NCI-H146 (cell line): ENCODE measurements at places on chromosomes 6 and 20.

DNA sequence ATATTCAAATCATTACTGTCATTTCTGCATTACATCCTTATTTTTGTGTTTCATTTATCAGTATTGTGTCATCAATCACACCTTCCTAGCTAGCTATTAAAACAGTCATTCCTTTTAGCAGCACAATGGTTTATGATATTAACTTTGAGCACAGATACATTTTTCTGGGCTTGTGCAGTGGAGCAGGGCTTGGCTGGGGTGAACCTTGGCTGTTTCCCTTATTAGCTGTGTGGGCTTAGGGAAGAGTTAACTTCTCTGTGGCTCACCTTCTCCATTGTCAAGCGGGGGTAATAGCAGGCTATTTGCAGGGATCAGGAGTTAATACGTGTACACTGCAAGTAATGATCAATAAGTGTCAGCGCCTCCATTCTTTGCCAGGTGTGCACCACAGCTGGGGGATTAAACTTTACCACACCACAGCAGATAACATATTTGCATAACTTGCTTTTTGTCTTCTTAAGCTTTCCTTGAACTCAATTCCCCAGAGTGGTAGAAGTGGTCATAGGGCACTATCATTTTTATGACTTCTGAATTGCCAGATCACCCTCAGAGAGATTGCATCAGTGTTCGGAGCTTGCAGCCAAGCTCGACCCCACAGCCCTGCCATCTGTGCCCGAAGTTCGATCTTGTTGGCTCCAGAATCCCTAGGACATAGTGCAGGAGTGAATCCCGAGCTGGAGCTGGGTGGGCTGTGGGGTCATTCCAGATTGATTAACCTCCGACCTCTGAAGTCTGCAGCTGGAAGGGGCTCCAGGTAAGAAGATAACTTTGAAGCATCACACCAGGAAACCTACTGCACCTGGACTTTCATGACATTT is 1.5 kb upstream of the PYGB start:
- no peak for DNase-seq

- DNase-seq: no peak
These were observed 50.9 kb downstream of the MAP7 start for GRCh38 chr6:136499370-136499769.

- no peak for DNase-seq
These were observed 68.4 kb downstream of the ATG5 start for GRCh38 chr6:106257195-106257594.

GRCh38 chr6:159615918-159616317 is 77.1 kb downstream of the SOD2 start:
- no peak for DNase-seq

DNA sequence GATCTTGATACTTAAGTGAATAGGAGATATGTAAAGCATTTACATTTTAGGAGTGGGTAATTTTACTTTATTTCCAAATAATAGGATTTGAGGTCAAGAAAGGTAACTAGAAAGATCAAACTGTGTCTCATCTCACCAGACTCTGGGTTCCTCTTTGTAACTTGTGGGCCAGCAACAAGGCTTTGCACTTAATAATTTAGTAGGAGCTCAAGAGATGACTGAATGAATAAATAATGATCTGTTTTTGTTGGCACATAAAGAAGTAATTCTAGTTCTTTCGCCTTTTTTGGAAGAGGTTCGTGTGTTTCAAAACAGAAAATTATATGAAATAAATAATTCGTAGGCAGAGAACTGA is 67.4 kb upstream of the FABP7 start:
- no peak for DNase-seq

DNA sequence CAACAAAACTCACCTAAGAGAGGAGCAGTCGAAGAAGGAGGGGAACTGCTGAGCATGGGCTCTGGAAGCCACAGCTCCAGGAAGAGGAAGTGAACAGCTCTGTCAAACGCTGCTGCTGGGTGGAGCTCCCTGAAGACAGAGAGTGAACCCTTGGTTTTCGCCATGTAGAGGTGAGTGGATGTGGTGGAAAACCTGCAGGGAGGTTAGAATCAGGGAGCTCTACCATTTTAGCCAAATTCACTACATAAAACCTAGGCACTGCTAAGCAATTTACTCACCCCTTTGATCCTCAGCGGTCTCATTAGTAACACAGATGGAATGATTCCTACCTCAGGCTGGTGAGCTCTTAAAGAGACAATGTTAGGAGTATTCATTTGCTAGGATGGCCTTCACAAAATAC is 19.4 kb upstream of the TFAP2A start:
- no peak for DNase-seq

DNA sequence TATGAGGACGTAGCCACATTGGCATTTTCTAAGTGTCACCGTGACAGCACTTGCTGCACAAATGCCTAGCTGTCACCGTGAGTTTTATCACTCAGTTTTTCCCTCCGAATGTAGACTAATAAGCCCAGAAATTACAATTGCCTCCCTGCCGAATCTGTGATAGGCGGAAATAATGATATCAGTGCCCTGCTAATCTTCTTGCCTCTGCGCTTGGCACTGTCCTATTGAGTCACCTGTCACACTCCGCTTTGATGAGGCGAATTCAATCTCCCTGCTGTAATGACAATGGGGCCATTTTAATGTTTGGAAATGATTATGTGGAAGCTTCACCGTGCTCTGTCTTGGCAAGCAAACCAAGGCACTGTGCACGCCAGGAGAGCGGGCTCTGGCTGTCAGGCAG is 112.8 kb downstream of the LINC00237 start:
- peak; percentile 77 for DNase-seq

DNA sequence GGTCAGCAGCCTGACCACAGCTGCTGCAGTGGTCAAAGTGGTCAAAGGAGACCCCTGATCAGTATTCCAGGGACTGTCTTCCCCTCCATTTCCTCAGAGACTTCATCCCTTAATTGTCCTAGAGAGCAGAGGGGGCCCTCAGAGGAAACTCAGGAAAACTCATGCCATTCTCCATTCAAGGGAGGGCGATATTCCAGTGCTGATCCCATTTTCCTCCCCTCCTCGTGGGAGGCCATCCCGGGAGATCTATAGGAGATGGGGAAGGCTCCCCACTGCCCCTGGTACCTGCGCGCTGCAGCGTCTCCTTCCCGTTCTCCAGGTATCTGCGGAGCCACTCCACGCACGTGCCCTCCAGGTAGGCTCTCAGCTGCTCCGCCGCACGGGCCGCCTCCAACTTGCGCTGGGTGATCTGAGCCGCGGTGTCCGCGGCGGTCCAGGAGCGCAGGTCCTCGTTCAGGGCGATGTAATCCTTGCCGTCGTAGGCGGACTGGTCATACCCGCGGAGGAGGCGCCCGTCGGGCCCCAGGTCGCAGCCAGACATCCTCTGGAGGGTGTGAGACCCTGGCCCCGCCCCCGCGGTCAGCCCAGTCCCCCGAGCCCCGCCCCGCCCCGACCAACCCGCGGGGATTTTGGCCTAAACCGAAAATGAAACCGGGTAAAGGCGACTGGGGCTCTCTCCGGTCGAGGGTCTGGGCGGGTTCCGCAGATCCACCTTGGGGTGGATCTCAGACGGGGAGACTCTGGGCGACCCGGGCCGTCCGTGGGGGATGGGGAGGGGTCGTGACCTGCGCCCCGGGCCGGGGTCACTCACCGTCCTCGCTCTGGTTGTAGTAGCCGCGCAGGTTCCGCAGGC is 878 bp downstream of the HLA-C start:
- peak; percentile 58 for DNase-seq

GRCh38 chr20:34994509-34995131 is 39.0 kb downstream of the MYH7B start:
- DNase-seq: no peak

DNA sequence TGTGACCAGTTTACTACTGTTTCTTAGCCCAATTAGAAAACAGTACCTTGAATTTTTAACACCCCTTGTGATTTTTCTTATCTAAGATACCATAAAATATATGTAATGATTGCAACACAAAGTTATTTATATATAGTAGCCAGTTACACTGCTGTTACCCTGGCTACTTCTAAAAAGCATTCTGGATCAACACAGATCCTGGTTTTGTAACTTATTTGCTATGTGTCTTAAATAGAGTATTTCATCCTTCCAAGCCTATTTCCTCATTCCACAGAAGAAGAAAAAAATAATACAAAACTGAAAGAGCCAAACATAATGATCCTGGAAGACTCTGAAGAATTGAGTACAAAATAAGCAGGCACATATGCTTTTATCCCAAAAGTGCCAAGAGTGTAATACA is 19.0 kb upstream of the GSTA4 start:
- no peak for DNase-seq

DNA sequence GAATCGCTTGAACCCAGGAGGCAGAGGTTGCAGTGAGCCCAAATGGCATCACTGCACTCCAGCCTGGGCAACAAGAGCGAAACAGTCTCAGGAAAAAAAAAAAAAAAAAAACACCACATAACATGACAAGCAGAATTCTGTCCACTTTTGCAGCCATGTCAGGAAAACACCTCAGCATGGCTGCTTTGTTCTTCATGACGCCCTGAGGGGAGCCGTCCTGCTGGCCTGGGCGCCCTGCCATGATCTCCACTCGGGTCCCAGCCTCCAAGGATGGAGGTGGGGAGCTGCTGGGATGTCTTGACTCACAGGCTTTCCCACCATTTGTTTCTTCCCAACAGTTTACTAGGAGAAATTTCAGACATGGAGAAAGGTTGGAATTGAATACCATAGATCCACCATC is 42.2 kb downstream of the SNX9 start:
- peak; percentile 90 for DNase-seq

DNA sequence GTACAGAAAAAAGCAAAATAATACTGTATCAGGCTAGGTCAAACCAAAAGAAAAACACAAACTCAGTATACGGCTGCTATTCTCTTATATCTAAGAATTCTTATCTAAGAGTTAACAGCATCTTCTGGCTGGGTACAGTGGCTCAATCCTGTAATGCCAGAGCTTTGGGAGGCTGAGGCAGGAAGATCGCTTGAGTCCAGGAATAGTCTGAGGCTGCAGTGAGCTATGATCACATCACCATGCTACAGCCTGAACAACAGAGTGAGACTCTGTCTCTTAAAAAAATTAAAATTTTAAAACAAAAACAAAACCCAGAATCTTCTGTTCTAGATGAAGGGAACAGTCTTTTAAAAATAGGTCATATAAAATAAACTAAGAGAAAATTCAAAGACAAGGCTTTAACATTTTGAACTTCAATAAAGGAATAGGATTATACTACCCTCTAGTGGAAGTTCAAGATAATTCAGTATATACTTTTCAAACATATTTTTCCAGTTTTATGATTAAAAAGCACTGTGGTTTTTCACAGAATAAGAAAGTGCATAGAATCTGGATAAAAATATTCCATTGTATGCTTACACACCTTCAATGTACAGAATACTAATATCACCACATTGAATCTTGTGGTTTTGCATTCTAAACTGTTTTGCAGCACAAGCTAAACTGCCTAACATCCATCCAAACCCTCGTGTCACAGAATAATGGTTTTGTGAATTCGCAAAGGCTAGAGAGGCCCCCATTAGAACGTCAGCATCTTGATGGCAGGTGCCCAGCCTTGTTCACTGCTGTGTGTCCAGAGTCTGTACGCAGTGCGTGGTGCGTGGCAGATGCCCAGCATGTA is 39.3 kb downstream of the DTNBP1 start:
- no peak for DNase-seq

GRCh38 chr6:125357515-125358256 is 55.9 kb upstream of the HDDC2 start:
- DNase-seq: peak; percentile 20

- no peak for DNase-seq
These were observed 20.7 kb upstream of the AMD1 start for GRCh38 chr6:110853754-110854477.

DNA sequence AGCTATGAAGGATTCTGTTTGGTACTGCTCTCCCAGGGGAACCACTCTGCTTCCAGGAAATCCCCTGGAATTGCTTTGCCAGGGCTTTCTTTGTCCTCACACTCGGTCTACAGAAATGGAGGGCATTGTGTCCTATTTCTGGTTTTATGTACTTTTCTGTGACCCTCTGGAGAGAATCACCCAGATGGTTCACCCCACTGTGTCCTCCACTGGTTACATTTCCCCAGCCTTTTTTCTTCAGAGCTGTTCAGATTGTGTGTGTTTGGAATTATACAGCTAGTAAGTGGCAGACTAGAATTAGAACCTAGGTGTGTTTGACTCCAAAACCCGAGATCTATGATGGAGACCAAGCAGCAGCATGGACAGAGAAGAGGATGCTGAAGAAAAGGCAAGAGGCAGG is 80.8 kb downstream of the CD164 start:
- peak; percentile 11 for DNase-seq

GRCh38 chr20:32556312-32557184 is 28.6 kb downstream of the NOL4L start:
- DNase-seq: no peak

DNA sequence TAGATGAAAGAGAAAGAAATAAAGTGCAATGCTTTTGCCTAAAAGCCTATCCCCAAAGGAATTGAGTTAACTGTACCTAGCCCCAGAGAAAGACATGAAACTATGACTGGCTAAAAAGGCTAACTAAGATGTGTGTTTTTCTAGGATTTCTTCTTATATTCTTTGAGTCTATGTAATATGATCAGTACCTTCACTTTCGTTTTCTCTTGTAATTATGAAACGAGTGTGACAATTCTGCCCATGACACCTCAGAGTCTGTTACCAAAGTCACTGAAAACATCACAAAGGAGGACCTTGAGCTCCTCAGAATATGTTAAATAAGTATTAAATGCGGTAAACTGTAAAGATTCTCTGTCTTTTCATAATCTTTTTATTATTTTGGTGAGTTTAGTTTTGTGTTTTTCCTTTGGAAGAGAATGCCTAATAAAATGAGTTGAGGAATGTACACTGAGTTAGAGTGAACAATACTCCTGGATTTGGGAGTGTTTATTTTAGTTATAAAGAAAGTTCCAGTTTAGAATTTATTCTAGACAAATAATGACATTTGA is 141.3 kb downstream of the FUT9 start:
- DNase-seq: no peak

DNA sequence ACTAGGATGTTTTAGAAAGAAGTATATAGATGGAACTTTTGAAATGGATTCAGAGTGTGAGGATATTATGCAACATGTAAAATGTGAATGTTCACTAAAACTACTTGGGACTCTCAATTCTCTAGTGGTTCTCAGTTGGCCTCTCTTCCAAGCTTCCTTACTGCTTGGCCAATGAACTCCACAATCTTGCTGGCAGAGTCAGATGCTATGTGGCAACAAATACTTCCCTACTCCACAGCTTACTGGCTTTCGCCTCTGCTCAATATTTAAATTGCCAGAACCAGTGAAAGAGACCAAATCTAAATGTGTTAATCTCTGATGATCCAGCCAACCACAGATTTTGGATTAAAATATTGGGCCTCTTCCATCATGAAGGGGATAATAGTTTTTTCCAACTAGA is 138.4 kb downstream of the HTR1B start:
- no peak for DNase-seq
